Lung (tissue), 17 donors: ENCODE measurements at places on chromosomes 2 and 18.

GRCh38 chr2:200466425-200467418 lies 43.1 kb downstream of the KCTD18 start:
- DNase-seq: peak; percentile 67

GRCh38 chr18:46073474-46074331 lies 1.6 kb upstream of the PSTPIP2 start:
- peak; percentile 82 for DNase-seq

DNA sequence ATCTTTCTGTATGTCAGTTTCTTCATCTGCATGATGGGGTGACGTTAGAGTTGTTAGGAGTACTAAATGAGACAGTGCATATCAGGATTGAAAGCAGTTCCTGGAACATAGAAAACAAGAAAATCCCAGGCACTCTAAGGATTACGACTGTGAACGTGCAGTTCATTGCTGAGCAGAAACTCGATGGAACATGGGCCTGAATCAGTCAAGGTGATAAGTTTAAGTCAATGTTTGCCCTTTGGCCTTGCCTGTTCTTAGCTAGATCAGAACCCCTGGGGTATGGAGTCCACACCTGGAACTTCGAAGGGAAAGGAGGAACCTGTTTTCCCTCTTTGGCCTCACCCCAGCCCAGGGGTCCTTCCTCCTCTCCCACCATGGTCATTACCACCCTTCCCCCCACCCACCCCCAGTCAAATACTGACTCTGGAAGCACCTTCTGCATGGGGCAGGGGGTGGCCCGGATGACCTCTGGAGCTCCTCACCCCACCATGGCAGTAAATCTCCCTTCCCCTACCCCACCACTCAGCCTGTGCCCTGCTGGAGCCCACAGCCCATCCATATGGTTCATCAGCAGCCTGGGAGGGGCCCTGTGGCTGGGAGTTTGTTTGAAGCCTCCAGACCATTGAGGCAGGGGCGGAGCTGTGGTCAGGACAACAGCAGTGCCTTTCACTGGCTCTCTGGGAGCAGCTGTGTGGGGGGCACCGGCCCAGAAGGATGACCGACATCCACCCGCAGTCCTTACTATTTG lies 164.1 kb downstream of the SMAD7 start:
- no peak for DNase-seq

- DNase-seq: no peak
These were observed 61.0 kb upstream of the SLC35G4 start for GRCh38 chr18:11548396-11548795.

GRCh38 chr2:18345848-18346247 lies 214.6 kb downstream of the RDH14 start:
- DNase-seq: peak; percentile 69

DNA sequence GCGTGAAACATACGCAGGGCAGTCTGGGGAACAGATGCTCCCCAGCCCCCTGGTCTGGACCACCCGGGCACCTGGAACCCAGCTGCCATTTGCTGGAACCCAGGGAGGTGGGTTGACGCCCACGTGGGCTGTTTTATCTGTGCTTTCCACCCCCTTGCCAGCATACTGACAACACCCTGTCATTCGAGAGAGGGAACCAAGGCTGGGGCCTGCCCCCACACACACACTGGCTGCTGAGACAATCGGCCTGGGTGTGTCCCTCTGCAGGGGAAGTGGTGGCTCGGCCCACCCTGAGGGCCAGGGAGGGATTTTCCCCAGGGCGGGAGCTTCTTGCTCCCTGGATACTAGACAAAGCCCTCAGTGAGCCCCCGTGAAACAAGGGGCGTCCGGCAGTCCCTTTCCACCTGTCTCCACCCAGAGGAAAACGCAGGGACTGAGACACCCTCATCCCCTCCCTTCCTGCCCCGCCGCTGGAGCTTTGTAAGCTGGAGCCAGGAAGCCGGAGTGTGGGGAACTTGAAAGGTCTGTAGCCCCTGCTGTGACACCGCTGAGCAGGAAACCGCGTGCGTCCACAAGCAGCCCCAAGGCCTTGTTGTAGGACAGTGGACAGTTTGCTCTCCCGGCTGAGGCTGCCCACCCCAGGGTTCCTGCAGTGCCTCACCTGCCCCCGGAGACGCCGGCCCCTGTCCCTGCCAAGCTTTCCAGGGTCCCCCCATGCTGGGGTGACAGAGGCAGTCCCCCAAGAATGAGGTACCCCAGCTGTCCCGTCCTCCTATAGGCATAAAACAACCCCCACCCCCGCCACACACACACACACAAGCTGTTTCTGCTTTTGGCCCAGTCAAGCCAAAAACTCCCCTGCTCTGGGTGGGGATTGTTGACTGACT lies 14.1 kb upstream of the KLF11 start:
- DNase-seq: peak; percentile 79
